ENCODE measurements at places on chromosomes 2 and 18.

- no peak for DNase-seq
Measured at GRCh38 chr2:100791294-100791935, 28.5 kb upstream of the NPAS2 start.

GRCh38 chr2:85549826-85550225 lies 10.9 kb downstream of the MAT2A start:
- peak; percentile 32 for DNase-seq

- peak; percentile 80 for DNase-seq
Measured at GRCh38 chr2:8693157-8693821, 11.4 kb downstream of the ID2 start.

DNA sequence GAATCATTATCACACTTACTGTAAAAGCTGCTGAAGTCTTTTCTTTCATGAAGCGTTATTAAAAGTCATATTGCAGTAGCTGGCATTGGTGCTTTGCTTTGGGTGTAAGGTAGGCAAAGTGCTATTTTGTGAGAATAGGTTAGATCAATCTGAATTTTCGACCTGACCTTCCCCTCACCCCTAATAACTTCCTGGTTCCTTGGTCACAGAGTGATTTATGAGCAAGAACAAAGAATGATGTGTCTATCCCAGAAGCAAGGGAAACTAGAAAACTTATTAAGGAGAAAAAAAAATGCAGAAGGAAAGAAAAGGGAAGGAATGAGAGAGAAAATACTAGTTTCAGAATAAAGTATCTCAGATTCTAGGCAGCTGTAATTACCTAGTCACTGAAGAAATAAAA lies 163.1 kb upstream of the MEIS1 start:
- no peak for DNase-seq

- DNase-seq, result no peak
Measured at GRCh38 chr2:7566382-7566881, 649.2 kb downstream of the RNF144A start.

DNA sequence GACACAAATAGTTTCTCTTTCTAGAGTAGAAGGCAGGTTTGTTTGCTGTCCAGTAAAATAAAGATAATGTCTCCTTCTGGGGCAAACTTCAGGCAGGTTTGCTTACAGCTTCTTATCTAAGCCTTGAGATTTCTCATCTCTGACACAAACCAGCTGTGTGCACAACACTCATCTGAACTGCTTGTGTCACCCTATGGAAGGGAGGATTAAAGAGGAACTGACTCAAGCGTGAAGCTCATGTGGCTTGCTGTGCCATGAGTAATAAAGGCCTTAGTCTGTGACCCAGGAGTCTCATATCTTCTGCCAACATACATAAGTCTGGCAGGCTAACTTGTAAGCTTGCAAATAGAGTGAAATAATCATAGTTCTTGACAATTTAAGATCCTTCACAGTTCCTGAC lies 24.2 kb upstream of the CPO start:
- DNase-seq, result peak; percentile 15

DNA sequence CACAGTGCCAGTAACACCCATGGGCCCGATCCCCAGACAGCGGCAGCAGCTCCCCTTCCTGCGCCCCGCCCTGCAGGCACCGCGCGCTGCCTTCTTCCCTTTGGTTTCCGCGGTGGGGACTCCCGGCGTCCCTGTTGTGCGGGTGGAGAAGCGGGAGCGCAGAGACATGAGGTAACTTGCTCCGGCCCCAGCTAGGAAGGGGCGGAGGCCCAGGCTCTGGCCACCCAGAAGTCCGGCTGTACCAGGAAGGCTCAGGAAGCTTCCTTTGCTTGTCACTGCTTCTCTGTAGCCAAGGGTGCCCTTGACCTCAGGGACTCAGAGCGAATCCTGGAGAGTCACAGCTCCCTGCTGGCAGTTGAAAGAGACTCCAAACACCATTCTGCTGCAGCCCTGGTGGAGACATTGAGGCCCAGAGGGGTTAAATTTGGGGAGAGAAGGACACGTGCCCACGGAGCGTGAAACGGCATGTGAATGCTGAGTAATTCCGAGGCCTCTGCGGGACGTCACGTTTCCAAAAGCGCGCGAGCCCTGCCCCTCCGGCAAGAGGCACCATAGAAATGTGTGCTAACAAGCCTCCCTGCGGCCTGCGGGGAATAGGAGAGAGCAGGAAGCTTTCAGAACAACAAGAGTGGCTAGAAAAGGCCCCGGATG lies 6.7 kb upstream of the ADCY3 start:
- DNase-seq, result peak; percentile 51

GRCh38 chr2:68333009-68333408 lies 13.3 kb upstream of the CNRIP1 start:
- DNase-seq, result no peak

- no peak for DNase-seq
Measured at GRCh38 chr2:28108143-28108542, 217.6 kb downstream of the BABAM2 start.

GRCh38 chr2:209424199-209424701 lies 403 bp downstream of the MAP2 start:
- peak; percentile 51 for DNase-seq

DNA sequence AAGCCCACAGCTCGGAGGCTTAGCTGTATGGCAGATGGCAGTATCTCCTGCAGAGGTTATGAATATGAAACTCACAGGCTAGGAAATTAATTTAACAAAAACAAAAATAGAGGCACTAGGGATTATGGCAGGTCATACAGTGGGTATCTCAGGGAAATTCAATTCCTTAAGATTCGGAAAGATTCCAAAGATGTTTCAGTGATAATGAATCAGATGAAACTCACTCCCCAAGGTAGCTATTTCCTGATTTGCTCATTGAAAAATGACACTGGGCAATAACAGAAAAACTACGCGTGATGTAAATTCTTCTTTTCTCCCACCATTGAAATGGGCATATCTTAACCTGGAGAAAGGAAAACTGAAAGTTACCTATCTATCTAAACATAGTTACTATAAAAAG lies 414.1 kb downstream of the STK39 start:
- no peak for DNase-seq

DNA sequence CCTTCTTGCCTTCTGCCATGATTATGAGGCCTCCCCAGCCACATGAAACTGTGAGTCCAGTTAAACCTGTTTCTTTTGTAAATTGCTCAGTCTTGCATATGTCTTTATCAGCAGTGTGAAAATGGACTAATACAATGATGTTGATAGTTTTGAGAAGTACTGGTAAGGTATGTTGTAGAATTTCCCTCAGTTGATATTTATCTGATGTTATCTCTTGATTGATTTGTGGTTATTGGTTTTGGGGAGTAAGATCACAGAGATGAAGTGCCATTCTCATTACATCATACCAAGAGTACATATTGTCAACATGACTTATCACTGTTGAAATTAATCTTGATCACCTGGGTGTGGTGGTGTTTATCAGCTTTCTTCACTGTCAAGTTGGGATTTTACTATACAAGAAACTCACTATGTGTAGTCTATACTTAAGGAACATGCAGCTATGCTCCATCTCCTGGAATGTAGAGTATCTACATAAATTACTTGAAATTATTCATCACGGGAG lies 5.1 kb upstream of the SPAG16 start:
- DNase-seq, result no peak

GRCh38 chr18:75134611-75134975 lies 74.3 kb downstream of the PTGR3 start:
- DNase-seq, result no peak

- no peak for DNase-seq
Measured at GRCh38 chr2:24929230-24929629, 9.2 kb upstream of the ADCY3 start.

All from ELF-1 (cell line).